Peyer's patch (tissue), 4 donors: ENCODE measurements at places on chromosomes 3 and 15. TPM values are rescaled to one million over a fixed set of nuclear protein-coding genes. Genes with fewer than 3 reads are reported as not detected.
A peak's percentile ranks its signal among the peaks of the same experiment; 100 is the strongest.

DNA sequence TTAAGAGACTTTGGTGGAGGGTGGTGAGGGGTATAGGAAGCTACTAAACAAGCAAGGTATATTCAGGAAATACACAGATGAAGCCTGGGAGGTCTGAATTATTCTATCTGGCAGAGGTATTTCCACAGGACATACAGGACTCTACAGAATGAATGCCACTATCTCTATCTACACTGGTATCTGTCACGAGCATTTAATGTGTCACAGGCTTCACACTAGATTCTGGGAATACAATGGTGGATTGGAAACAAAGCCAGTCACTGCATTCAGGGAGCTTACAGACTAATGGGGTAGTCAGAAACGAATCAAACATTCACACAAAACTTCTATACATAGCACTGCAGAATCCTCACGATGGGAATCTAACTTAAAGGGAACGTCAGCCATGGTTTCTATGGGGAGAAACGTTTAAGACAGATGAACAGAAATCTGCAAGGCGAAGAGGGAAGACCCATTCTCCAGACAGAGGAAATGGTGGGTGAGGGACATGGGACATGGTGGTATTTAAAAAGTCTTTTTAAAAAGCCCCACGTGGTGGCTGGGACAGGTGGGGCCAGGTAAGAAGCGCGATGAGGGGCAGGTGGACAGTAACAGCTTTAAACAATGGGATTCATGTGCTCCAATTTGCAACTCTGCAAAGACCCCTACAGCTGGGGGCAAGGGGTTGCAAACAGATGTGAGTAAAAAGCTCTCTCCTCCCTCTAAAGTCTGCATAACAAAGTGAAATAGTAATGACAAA is 16.5 kb downstream of the LRIG1 start:
- no peak for DNase-seq
- H3K27ac ChIP-seq = peak overlapping the region; percentile 5
- H3K27me3 ChIP-seq = no peaks in the 10 kb centered on the region
- no peaks in the 10 kb centered on the region for H3K36me3 ChIP-seq
- no peak overlapping the region for H3K4me3 ChIP-seq

DNA sequence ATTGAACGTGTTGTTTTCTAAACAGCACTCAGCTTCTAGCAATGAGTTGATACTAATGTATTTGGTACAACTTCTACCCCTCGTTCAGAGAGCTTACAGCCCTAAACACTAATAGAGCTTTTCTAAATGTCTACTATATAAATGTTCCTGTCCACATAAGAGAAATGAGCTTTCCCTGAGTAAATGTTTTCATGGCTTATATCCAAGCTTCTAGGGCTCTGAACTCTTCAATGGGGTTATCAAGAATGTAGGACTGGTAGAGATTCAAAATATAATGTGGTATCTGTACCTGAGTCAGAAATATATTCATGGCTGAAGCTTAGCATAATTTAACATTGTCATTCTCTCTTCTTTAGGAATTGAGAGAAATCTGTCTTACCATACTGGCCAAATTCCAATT is 73.4 kb downstream of the SERPINI1 start:
- no peak overlapping the region for H3K27ac ChIP-seq
- no peak overlapping the region for H3K4me3 ChIP-seq
- no peak for DNase-seq
- no peaks in the 10 kb centered on the region for H3K4me1 ChIP-seq

Gene RAB8B
- 27.5 TPM for total RNA-seq

DNA sequence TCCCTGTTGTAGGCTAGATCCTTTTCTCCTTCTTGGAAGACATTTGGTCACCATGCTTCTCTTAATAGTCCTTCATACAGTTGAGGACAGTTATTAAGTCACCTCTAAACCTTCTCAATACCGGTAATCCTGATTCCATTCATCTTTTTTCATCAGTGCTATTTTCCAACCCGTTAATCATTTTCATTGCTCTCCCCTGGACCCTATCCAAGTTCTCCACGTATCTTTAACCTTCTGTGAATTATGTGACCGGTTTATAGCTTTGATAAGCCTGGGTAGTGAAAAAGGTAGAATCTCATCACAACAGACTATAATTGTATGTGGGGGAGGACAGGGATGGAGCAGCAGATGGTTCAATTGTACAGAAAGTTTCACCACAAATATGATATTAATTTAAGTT is 168.5 kb downstream of the MECOM start:
- no peak overlapping the region for H3K27ac ChIP-seq
- H3K4me1 ChIP-seq = no peaks in the 10 kb centered on the region
- H3K27me3 ChIP-seq = no peaks in the 10 kb centered on the region
- DNase-seq = no peak
- H3K4me3 ChIP-seq = no peak overlapping the region

- no peak for DNase-seq
- no peaks in the 10 kb centered on the region for H3K27me3 ChIP-seq
- H3K36me3 ChIP-seq = no peaks in the 10 kb centered on the region
- no peak overlapping the region for H3K4me3 ChIP-seq
Observed at GRCh38 chr15:91866371-91866905, 12.9 kb downstream of the SLCO3A1 start.

- H3K27ac ChIP-seq = no peak overlapping the region
- no peaks in the 10 kb centered on the region for H3K36me3 ChIP-seq
- H3K27me3 ChIP-seq = no peaks in the 10 kb centered on the region
- DNase-seq = no peak
- H3K4me1 ChIP-seq = no peaks in the 10 kb centered on the region
Observed at GRCh38 chr3:87900061-87900460, 158.7 kb downstream of the CGGBP1 start.

DNA sequence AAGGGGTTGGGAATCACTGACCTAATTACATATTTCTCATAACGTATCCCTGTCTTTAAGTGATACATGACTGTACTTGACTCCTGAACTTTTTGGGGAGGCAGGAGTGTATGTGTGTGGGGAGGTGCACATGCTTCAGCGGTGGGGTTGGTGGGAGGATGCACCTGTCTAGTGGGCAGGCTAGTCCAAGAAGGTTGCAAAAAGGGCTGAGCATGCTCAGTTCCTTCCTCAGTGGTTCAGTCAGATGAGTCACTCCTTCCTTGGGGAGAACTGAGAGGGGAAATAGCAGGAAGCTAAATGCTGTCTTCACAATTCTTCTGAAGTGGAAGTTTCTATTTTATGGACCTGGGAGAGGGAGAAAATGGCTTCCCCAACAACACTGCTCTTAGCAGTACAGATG is 24.6 kb upstream of the AP4E1 start:
- peaks cover 7% of the 10 kb centered on the region for H3K4me1 ChIP-seq
- H3K27me3 ChIP-seq = no peaks in the 10 kb centered on the region
- no peaks in the 10 kb centered on the region for H3K36me3 ChIP-seq
- DNase-seq = peak; percentile 65
- H3K4me3 ChIP-seq = no peak overlapping the region
- H3K27ac ChIP-seq = no peak overlapping the region

GRCh38 chr3:50174947-50175524 is 16.4 kb upstream of the GNAT1 start:
- no peak for DNase-seq
- H3K4me3 ChIP-seq = no peak overlapping the region
- no peaks in the 10 kb centered on the region for H3K27me3 ChIP-seq
- H3K4me1 ChIP-seq = peaks cover 47% of the 10 kb centered on the region
